ENCODE measurements at places on chromosomes 12 and 14.

DNA sequence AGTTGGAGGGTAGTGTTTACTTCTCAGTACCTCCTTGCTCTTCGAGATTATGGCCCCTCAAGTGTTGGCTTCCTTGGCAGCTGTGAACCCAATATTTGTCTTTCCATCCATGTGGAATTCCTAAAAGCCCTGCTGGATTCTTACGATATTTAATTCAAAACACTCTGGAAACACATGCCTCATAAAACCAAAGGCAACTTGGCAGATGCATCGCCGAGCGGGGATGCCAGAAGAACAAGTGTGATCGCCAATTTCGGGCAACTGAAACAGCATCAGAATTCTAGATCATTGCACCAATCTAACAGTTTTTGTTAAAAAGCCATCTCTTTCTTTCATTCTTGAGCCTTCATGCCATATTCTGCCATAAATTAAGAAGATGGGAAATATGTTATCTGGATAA lies 934.4 kb downstream of the AACS start:
- no peak for DNase-seq

GRCh38 chr12:32087306-32087705 lies 19.3 kb upstream of the BICD1 start:
- no peak for DNase-seq

DNA sequence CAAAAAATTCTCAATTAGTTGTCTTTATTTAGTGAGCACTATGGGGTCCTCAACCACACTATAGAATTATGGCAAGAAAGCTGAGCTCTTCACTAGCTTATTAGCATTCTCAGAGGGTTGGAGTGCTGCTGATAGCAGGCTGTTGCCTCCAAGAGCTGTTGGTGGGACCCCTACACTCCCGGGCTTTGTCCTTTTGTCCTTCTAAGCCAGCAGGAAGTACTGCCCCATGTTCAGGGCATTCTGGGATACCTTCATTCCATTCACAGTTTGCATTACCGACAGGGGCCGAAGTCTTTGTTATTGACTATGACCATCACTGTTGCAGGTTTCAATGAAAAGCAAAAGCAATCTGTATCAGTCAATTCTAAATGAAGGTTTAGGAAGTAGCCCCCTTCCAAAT lies 89.5 kb upstream of the OTX2 start:
- no peak for DNase-seq

DNA sequence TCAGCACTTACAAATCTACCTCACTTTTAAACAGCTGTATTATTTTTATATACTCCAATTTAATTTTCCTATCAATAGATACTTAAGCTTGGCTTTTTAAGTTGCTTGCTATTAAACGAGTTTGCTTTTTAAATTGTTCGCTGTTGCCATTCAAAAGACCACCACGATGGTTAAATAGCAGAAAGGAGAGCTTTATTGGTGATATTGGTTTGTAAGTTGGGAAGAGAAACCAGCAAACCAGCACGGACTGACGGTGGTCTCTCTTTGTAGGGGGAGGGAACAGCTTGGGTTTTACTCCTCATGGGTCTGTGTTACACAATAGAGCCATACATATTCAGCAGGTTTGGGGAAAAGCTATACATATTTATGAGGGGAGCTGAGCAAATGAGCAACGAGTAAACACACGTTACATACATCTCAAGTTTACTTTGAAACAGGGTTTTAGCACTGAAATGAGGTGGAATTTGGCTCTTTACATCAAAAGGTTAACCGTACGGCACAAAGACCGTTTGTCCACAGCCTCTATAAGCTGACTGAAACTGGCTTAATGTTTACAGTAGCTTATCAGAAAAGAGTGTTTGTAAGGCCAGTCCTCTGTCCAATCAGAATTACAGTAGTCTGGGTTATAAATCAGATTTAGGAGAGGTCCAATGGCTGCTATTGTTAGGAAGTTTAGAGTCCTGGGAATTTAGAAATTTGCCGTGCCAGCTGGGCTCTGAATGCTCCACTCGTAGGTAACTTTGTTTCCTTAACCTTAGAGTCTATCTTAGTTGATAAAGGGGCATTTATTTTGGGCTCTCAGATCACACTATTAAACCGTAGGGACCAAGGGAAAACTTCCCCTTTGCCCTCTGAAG lies 69.7 kb upstream of the DHRS4 start:
- DNase-seq = no peak

- DNase-seq = no peak
Observed at GRCh38 chr14:50360093-50360492, 36.6 kb downstream of the CDKL1 start.

- DNase-seq = no peak
Observed at GRCh38 chr14:26870722-26871617, 273.1 kb upstream of the NOVA1 start.

GRCh38 chr12:97308576-97309198 lies 153.9 kb upstream of the RMST start:
- DNase-seq = no peak

DNA sequence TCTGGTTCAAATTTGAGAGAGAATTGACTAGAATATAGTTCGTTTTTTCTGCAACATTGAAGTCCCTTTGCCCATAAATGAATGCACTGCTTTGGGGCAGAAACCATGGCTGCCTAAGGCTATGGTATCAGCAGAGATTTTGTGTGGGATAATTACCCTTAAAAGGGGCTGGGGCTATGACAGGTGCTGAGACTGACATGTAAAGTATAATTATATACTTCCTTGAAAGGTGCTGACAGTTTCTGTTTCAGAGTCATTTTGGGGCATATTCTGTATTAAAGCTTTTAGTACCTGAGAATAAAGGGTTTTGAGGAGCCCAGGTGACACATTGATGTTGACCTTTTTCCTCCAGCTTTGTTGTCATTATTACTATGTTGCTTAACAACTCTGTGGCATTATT lies 150.3 kb upstream of the PTPRQ start:
- DNase-seq = no peak

DNA sequence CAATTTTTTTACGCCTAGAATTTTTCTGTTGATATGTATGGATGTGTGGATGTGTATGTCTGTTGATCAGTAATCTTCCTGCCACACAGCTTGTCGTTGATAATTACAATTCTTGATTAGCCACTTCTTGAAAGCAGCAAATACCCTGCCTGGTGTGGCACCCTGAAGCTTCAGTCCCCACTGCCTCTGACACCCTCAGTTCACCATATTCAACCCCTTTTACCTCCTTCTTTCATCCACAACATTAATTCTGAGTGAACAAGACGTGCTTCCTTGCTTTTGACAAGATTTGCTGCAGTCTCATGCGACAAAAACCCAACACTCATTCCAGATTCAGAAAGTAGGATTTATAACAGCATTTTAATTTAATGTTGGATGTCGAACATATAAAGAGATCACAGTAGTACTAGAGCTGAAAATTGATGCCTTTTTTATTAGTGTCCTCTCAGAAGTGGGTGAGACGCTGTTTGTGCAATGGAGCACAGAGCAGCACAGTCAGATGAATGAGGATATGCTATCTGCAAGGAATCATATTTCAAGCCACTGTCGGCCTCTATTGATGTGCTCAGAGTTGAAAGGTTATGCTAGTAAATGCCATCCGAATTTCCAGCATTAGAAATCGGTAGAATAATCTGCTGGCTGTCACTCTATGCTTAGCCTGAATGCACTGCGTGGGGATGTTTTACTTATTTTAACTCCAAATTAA lies 383.7 kb downstream of the EGLN3 start:
- no peak for DNase-seq

All from islet precursor cell (in vitro differentiated cells).